ENCODE measurements at places on chromosomes 1 and 21.

GRCh38 chr1:215005078-215005477 lies 77.5 kb upstream of the KCNK2 start:
- DNase-seq, result no peak

DNA sequence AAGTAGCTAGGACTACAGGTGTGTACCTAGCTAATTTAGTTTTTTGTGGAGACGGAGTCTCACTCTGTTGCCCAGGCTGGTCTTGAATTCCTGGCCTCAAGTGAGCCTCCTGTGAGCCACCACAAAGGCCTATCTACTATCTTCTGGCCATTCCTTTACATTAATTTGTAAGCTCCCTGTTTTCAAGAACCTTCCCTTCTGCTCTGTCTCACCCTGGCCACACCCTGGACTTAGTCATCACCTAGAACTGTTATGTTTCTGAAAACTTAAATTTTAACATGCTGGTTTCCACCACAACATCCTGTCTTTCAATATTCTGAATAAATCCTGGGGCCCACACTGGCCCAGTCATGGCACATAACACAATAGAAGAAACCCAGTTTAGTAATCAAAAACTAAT lies 4.9 kb upstream of the B4GALT3 start:
- DNase-seq, result peak; percentile 48

GRCh38 chr1:192521734-192522133 lies 53.8 kb upstream of the RGS1 start:
- no peak for DNase-seq

GRCh38 chr1:93690921-93691789 lies 9.5 kb upstream of the BCAR3 start:
- no peak for DNase-seq

GRCh38 chr1:67945733-67946374 lies 104.6 kb downstream of the DIRAS3 start:
- DNase-seq, result no peak

- DNase-seq, result no peak
Measured at GRCh38 chr1:54283635-54284385, 83.8 kb downstream of the MRPL37 start.

DNA sequence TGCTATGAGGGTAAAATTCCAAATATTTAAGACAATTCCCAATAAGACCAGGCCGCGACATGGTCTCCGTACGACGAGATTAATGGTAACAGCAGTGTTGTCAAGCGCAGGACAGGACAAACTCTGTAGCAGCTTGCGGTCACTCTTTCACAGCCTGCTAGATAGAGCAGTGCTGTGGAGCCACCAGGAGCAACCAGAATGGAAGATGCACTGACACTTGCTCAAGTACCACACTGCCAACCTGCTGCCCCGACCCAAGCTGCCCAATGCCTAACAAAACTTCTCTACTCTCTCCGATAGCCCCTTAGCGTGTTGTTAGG lies 636 bp downstream of the WARS2 start:
- no peak for DNase-seq

DNA sequence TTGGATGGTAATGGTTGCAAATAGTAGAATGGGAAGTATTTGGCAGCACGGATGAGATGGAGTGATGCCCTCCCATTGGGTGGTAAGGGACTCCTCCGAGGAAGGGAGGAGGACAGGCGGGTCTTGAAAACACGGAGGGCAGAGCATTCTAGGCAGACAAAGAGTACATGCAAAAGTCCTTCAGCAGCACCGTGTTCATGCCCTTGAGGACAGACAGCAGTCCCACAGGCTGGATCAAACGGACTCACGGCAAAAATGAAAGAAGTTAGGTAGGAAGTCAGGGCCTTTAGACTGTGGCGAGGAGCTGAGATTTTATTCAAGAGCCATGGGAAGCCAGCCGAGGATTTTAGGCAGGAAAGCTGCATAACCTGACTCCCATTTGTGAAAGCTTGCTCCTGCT lies 253.9 kb downstream of the RHOU start:
- DNase-seq, result no peak

- no peak for DNase-seq
Measured at GRCh38 chr1:61253059-61253735, 170.8 kb downstream of the NFIA start.

DNA sequence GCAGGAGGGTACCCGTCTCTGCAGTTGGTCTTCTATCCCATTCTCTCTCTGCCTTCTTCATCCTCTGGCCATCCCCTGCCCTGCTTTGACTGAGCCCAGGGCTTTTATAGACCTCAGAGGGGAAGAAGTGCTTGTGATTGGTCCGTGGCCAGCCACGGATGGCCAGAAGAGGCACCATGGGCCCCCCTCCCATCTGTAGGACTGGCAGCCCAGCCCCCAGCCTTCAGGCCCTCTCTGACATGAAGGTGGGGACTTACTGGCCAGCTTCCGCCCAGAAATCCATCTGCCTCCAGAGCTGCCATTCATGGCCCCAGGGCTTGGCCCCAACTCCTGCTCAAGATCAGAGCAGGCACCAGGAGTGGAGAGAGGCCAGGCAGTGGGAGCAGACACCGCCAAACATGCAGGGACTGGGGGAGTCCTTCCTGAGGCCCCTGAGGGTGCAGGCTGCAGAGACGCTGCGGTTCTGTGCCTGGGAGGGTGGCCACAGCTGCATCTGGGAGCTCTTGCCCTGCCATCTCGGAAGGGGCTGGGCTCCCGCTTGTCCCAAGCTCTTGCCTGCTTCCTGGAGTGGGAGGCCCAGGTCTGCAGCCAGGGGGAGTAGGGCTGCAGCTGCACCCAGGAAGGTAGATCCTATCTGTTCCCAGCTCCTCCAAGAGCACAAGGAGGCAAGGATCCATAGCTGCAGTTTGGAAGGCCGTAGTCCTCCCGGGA lies 698.6 kb upstream of the B3GALT2 start:
- no peak for DNase-seq

DNA sequence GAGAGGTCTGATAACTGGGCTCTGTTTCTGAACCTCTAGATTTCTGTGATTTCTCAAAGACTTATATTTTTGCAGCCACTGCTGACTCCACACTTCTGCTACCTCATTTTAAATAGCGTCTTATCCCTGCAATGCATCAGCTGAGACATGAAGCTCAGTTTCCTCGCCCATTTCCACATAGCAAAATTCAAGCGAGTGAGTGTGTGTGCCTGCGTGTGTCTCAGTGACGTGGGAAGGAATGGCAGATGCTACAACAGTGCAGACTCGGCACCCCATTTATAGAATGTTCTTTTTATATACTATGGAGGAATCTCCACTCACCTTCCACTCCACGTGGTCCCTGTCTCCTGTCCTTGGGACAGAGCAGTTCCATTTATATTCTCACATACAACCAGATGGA lies 35.7 kb downstream of the ZMYND12 start:
- no peak for DNase-seq

DNA sequence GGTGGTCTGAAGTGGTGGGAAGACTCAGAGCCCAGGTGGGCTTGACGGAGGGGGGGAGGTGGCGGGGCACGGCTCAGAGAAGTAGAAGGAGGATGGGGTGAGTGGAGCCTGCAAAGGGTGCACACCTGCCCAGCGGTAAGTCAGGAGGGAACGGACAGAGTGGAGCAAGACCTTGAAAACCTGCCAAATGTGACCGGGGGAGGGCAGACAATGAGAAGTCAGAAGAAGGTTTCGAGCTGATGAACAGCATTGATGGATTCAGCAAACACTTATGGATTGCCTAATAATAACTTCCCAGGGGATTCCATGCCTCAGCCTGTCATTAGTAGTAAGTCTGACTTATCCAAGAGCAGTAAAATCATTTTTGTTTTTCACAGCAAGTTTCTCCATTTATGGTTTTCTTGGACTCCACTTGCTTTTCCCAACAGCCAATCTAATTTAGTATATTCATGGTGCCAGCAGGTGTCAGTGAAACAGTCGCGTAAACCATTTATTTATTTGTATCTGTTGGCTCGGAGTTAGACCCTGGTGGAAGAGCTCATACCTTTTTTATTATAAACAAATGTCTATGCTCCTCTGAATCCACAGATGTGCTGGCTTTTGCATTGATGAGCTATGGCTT lies 279.1 kb downstream of the PCP4 start:
- DNase-seq, result no peak

DNA sequence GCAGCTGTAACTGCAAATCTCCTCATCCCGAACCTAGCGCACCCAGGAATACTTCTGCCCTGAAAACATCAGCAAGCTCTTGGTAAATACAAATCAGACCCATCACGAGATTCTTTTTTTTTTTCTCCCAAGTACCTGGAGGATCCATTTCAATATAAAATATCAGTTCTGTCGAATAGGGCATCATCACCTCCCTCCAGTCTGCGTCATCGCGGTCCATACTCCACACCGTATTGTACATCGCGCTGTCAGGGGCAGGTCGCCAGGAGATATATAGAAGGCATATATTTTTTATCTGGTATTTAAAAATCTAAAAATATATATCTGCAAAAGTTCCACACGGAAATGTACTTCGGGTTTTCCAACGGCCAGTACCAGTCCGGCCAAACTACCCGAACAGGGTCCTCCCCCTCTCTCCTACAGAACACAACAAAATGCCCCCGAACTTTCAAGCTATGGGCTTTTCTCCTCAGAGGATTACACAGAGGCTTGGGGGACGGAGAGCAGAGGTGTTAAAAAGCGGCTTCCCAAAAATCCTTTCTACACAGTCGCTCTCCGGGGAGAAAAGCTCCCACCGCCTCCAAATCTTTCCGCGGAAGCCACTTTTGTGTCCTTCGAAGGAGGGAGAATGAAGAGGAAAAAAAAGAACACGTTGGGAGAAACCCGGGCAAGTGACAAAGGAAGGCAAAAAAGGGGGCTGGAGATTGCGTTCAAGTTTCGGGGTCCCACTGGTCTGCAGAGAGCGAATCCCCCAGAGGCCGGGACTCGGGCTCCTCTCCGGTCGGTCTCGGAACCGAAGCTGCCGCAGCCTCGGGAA lies 509 bp downstream of the PIK3R3 start:
- DNase-seq, result no peak

DNA sequence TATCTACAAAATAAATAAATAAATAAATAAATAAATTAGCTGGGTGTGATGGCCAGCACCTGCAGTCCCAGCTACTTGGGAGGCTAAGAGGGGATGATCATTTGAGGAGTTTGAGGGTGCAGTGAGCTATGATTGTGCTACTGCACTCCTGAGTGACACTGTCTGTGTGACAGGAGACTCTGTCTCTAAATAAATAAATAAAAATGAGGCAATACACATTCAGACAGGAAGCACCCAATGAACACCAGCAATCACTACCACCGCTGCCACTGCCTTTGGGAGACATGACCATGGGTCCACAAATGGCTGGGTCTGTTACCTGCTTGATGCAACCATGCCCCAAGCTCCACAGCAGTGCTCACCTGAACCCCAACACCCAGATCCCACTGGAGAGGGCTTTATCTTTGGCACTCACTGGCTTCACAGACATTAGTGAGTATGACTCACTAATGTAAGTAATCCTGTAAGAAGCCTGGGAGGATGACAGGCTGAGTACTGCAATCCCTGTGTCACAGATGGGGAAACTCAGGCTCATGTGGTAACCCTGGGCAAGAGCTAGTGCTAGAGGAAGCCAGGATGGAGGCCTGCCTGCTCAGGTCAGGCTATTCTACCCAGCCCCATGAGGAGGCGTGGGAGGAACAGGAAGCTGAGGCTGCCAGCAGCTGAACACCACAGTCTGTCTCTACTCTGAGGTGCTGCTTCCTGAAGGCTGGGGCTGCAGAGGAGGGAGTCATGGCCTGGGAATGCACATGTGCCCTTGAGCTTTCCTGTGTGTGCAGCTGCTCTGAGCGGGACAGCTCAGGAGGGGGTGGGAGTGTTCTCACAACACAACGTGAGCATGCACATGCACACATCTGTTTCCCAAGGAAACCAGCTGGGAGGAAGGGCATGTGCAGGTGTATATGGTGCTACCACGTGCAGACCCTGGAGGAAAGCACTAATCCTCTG lies 43.0 kb downstream of the SLC9A1 start:
- DNase-seq, result peak; percentile 46

GRCh38 chr21:34243562-34243961 lies 120.2 kb upstream of the KCNE2 start:
- no peak for DNase-seq

- DNase-seq, result peak; percentile 90
Measured at GRCh38 chr1:154961207-154962155, at the start of gene PYGO2. Gene PYGO2 (minus strand): TSS chr1:154961782. CDS start chr1:154961576, 206 bp downstream.

GRCh38 chr1:81304187-81304586 lies 496.5 kb upstream of the ADGRL2 start:
- DNase-seq, result no peak

DNA sequence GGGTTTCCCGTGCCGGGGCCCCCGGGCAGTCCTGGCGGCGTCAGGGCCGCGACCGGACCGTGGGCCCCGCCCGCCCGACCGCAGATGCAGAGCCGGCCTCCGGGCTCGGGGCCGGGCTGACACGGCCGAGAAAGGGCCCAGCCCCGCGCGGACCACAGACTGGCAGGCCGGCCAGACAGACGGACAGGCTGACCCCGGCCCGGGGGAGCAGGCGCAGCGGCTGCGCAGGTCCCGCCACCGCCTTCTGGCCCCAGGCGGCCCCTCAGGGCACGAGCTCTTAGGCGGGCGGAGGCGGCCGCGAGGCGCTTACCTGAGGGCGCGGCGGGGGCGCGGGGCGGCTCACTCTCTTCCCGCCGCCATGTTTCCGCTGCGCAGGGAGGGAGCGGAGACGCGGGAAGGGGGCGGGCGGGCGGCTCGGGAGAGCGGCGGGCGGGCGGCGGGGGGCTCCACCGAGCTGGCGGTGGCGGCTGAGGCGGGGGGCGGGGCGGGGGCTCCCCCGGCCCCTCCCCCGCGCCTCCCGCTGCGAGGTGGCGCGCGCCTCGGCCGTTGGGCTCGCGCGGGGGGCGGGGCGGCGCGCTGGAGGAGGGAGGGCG lies at the start of gene SCMH1:
SCMH1 (minus strand) TSS at position 558 of the 593 bp plus-strand sequence. CDS start 56,173 bp downstream, outside the sequence.
- peak; percentile 75 for DNase-seq

DNA sequence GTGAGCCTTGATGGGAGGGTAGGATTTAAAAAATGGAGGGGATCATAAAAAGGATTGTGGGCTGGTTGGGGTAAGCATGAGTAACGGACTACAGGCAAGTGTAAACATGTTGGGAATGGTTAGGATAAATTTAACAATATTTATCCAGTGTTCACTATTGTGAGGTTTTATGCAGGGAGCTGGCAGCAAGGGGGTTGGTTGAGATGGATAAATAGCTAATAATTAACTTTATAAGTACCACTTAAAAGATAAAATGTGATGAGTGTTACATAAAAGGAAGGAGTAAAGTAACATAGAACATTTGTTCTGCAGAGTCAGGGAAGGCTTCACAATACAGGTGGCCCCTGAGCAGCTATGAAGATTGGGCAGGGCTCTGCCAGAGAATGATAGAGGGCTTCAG lies 109.0 kb downstream of the NGF start:
- DNase-seq, result no peak

DNA sequence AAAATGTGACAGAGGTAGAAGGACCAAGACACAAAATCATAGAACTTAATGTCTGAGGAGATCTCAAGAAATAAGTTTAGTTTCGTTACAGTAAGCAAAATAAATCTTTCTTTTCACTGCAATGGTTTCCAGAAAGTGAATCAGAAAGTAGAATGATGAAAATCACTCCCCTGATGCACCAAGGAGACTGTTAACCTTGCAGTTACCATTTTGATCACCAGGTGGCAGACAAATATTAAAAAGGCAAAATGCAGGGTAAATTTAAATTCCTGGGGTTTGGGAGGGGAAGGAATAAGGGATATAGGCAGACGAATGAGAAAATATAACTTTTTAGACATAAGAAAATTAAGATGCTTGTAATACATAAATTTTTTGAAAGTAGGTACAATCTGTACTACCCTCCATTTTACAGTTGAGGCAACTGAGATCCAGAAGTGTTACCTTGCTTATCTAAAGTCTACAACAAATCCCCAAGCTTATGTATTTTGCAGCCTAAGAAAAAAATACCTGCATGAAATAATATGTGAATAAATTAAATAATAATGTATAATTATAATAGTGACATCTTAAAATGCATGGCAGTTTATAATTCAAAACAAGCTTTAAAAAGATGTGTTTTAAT lies 253.2 kb downstream of the CRB1 start:
- DNase-seq, result peak; percentile 13

- DNase-seq, result no peak
Measured at GRCh38 chr1:50898773-50899172, 61.3 kb downstream of the FAF1 start.
